Uterine smooth muscle cell (primary cell): ENCODE measurements at places on chromosomes 3 and 15. TPM values are rescaled to one million over a fixed set of nuclear protein-coding genes. Genes with fewer than 3 reads are reported as not detected.

KLF15 gene
- total RNA-seq = 1.5 and 3.4 TPM in 2 replicates

ALG1L2 gene
- total RNA-seq = 0.22 TPM in 1 of 2 replicates, not detected in the other

CDC25A gene
- total RNA-seq = 5.2 and 15.9 TPM in 2 replicates

C3orf22 gene
- not detected in 2 replicates for total RNA-seq

ACKR4 gene
- total RNA-seq = 1.5 and 2.1 TPM in 2 replicates

NTRK3 gene
- total RNA-seq = under 0.01 TPM in 2 replicates

ATP13A5 gene
- not detected in 2 replicates for total RNA-seq

OTOL1 gene
- not detected in 2 replicates for total RNA-seq

TMEM108 gene
- total RNA-seq = under 0.01 and 0.12 TPM in 2 replicates

PEAK1 gene
- 48.6 and 62.5 TPM in 2 replicates for total RNA-seq

LRRK1 gene
- total RNA-seq = 10.6 and 15.7 TPM in 2 replicates

GNAT1 gene
- total RNA-seq = not detected in 2 replicates

FAM81A gene
- total RNA-seq = 0.66 and 1.00 TPM in 2 replicates

NCK1 gene
- 52.0 and 69.9 TPM in 2 replicates for total RNA-seq

HYAL1 gene
- 0.50 and 0.66 TPM in 2 replicates for total RNA-seq

ROPN1 gene
- not detected in 2 replicates for total RNA-seq

GOLGA6L7 gene
- total RNA-seq = not detected in 2 replicates

CISH gene
- total RNA-seq = 0.44 and 0.62 TPM in 2 replicates

IGF2BP2 gene
- total RNA-seq = 50.6 and 52.6 TPM in 2 replicates
